ENCODE measurements at places on chromosomes 5 and 9.

DNA sequence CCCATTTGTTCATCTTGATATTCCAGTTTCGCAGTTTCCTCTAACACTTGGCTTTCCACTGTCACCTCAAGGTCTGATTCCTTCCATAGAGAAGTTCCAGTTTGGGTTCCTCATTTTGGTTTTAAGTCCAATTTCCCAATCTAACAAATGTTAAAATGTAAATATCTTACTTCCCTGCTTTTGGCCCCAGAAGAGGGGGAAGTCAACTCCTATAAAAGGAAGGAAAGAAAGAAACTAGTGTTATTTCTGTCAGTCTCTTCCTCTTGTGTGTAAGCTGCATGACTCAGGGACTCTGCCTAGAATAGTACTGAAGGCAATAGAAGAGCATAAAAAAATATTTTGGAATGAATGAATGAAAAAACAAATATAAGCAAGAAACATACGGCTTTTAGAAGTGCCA is 127.5 kb upstream of the CCNG1 start:
- no peak for DNase-seq

DNA sequence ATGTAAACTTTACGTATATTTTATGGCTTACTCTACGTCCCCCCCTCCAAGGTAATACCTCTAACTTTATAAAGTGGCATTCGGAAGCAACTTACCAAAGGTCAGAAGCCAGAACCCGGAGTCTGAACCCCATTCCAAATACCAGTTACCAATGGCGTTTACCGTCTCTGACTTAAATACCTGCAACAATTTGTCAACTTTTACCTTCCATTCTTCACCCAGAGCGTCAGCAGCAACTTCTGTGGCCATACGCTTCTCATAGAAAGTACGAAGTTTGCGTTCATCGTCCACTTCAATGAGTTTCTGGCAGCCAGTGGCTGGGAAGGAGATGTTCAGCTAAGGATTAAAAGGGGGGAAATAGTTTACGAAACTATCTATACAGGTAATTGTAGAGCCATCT is 753 bp downstream of the RPS6 start:
- DNase-seq, result no peak

- peak; percentile 75 for DNase-seq
Measured at GRCh38 chr5:143562935-143563334, 159.4 kb upstream of the NR3C1 start.

- DNase-seq, result no peak
Measured at GRCh38 chr9:133490865-133491655, 12.2 kb upstream of the SLC2A6 start.

- DNase-seq, result no peak
Measured at GRCh38 chr5:120510098-120510637, 46.1 kb downstream of the PRR16 start.

GRCh38 chr5:171848911-171849520 is 63.4 kb downstream of the SMIM23 start:
- DNase-seq, result no peak

DNA sequence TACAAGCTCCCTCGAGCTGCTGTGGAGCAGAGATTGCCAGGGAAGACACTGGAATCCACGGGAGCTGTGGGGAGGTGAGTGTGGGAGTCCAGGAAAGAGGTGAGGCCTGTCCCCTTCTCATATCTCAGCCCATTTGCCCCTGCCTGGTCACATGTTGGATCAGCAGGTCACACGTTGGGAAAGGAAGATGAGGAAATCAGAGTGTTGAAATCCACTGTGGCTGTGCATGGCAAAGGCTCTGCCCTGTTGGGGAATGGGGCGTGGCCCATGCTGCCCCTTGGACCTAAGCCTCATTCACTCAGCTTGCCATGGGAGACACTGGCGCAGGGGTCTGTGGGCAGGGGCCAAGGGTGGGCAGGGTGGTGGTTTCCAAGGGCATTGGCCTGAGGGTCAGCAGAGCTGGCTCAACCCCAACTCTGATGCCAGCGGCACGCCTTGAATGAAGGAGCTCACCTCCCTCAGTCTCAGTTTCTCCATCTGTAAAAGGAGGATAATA is 85.4 kb upstream of the CPEB4 start:
- DNase-seq, result peak; percentile 72

DNA sequence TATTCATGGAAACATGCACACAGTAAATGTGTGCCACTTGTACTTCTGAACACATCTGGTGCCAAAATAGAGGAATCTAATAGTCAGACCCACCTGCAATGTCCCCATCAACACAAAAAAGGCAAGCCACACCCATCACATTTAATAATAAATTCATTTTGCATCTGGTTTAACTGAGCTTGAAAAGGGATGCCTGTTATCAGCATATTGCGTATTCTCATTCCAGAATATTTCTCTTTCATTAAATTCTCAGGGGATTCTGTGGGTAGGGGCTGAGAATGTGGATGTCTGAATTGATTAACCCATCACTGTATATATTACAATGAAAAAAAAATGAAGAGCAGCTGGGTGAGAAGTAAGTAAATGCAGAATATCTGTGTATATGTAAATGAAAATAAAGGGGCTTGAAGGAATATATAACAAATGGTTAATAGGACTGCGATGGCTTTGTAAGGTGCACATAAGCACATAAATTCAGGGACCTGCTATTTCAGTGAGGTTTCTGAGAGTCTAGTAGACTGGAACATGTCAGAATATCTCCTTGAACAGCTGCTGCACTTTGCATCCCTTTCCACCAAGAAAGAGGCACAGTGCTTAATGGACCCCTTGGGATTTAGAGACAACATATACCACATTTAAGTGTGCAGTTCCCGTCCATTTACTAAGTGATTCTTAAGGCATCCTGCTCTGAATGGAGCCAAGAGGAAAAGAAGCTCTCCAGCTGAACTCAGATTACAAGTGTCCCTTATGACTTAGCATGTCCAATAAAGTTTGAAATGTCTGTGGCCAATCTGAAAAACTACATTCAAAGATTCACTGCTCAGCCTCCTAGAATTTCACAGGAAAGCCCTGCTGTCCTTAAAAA is 104.1 kb upstream of the NIPBL start:
- DNase-seq, result no peak

DNA sequence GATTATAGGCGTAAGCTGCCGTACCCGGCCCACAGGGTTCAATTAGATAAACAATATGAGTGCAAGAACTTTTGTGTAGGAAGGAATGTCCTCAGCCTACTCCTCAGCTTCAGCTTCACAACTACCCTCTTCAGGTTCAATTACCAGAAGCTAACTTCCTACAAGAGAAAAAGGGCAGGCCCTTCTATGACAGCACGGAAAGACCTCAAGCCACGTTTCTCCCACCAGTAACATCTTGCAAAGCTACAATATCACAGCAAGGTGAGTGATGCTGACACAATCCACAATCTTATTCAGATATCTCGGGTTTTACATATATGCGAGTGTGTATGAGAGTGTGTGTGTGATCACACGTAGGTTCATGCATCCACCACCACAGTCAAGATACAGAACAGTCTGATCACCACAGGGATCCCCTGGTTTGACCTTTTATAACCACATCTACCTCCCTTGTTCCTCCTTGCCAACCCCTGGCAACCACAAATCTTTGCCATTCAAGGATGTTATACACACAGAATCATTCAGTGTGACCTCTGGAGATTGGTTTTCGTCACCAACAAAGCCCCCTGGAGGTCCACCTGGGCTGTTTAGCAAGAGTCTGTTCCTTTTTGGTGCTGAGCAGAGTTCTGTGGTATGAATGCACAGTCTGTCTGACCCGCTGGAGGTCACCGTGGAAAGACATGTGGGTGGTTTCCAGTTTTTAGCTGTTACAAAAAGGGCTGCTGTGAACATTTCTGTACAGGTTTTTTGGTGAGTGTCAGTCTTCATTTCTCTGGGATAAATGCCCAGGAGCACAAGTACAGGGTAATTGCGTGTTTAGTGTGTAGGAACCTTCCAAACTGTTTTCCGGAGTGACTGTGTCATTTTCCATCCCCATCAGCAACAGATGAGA is 38.2 kb downstream of the IPPK start:
- peak; percentile 20 for DNase-seq

All from adipocyte (in vitro differentiated cells).